Activated naive CD4-positive, alpha-beta T cell (primary cell): ENCODE measurements at places on chromosomes 3 and 15.

DNA sequence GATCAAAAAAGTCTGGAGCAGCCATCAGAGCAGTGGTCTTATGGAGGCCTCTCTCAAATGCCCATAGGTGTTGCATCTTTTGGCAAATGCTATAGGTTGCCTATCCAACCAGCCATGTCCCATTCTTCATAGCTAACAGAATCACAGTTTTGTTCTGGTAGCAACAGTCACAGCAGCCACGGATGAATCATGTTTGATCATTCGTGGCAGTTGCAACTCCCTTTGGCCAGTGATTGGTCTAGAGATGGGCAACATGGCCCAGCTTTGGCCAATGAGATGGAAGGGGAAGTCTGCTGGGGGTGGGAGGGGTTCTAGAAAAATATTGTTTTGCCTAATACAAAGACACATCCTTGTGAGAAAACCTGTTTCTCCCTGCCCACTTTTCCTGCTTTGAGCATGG lies 50.3 kb upstream of the PPP2R3A start:
- no peak for DNase-seq

DNA sequence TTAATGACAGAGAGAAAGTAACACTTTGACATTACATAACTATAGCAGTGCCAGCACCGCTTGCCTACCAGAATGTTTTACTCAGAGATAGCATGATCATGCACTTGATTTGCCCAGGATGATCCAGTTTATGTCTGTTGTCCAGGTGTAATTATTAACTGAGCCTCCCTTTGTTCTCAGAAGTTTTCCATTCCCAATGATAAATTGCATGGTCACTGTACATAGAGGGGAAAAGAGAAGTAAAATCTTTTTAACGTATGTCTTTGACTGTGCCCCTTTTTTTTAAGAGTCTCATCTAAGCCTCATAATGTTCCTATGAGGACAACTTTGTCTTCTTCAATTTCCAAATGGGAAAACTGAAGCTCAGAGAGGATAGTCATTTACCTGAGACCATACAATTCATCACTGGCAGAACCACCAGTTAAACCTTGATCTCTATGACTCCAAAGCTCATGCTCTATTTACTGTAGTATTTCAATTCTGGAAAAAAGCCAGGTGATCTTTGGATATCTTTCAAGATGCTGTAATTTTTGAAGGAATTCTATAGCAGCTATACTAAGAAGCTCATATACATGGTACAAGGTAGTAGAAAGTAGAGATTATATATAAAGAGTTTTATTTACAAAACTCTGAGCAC lies 25.1 kb downstream of the C3orf85 start:
- DNase-seq, result no peak

GRCh38 chr3:195080571-195081151 lies 190.3 kb downstream of the XXYLT1 start:
- DNase-seq, result no peak

GRCh38 chr3:61381745-61382392 lies 130.6 kb upstream of the FHIT start:
- DNase-seq, result no peak

DNA sequence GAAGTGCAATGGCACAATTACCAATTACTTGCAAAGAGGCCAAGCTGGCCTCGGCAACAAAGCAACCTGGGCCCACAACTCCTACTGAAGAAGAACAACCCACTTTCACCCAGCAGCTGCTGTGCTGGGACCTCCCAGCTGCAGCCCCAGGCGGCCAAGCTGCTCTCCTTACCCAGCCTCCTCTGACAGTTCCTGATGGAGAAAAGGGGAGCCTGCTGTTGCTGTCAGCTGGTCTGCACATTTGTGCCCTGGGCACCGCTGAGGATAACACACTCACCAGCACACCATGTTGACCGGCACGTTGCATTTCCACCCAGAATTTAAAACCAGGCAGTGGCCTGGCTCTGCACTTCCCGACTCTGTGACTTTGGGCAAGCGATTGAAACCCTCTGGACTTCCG lies 33.6 kb downstream of the SSUH2 start:
- DNase-seq, result no peak

- DNase-seq, result no peak
These were observed 118.8 kb upstream of the AZI2 start for GRCh38 chr3:28467414-28467813.

GRCh38 chr15:57235873-57236272 lies 140.4 kb upstream of the CGNL1 start:
- DNase-seq, result no peak

- no peak for DNase-seq
These were observed 189.9 kb downstream of the WNT5A start for GRCh38 chr3:55297245-55297644.

DNA sequence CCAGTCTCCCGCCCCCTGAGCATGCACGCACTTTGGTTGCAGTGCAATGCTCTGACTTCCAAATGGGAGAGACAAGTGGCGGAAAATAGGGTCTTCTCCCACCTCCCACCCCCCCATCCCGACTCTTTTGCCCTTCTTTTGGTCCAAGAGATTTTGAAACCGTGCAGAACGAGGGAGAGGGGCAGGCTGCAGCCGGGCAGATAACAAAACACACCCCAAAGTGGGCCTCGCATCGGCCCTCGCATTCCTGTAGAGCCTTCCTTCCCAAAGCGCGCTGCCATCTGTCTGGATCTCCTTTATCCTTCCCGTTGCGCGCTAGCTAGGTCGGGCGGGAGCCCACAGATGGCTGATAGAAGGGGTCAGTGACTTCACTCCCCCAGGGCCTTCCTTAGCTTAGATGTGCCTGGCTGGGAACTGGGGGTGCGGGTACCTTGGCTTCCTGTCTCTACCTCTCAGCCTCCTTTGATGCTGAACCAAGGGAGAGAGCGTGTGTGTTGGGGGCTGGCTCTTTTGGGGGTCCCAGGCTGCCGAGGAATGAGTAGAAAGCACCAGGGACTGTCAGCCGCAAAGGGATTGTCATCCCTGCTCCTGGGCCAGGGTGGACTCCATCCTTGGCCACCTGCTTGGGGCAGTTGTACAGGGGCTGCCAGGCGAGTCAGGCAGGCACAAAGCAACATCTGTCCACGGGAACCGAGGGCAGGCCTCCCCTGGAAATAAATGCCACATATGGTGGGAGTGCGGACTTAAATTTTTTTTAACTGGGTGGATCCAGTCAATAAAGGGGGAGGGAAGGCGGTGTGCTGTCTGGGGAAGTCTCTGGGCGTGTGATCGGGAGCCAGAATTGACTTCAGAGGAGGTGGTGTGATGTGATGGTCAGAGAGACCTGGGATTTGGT lies 1.8 kb downstream of the SMAD3 start:
- DNase-seq, result no peak

DNA sequence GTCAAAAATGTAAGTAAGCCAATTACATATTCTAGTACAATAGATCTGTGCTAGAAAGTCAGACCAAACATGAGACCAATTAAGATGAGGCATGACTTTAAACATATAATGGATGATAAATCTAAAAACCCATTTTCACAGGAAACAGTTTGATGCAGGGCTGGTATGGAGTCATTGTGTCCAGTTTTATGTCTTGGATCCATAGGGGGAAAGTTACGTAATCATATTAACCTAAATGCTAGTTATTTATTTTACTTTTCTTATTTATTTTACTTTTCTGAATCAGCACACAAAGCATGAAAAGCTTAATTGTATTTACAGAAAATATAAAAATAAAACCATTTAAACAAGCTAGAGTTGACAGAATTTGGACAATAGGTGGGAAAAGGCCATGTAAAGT lies 26.3 kb upstream of the TMCC1 start:
- DNase-seq, result no peak

DNA sequence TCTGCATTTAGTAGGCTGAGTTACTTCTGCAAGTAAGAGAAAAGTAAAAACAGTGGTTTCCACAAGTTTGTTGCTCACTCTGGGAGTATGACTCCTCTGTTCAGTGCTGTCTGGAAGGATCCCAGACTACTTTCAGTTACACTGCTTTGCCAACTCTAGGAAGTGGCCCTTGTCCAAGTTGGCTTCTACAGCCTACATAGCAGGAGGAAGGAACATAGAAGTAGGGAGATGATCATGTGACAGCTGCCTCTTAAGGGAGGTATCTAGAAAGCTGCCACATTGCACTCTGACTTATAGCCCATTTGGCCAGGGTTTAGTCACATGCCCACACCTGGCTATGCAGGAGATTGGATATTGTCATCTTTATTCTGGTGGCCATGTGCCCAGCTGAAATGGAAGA lies 298.1 kb downstream of the NSUN3 start:
- DNase-seq, result no peak

DNA sequence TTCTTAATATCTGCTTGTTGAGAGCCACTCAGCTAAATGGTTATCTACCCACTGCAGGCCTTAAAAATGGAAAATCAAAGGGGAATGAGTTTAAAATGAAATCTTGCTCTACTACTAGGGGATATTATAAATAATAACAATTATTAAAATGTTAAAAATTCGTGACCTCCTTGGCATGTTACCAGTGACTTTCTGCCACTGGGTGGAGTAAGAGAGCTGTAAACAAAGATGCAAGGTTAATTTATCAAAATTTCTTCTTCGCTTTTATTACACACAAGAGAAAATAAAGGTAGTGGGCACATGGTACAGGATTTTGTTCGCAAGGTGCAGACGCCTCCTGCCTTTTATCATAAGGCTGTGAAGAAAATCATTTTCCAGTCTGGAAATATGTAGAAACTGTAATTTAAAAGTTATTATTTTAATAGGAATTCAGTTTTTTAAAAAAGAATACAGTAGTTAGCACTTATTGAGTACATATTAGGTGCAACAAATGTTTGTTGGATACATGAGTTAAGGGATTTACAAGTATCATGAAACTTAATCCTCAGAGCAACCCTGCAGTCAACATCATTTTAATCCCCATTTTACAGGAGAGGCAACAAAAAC lies 272.6 kb downstream of the SUCLG2 start:
- no peak for DNase-seq

GRCh38 chr3:150147776-150148175 lies 177.1 kb upstream of the PFN2 start:
- no peak for DNase-seq

DNA sequence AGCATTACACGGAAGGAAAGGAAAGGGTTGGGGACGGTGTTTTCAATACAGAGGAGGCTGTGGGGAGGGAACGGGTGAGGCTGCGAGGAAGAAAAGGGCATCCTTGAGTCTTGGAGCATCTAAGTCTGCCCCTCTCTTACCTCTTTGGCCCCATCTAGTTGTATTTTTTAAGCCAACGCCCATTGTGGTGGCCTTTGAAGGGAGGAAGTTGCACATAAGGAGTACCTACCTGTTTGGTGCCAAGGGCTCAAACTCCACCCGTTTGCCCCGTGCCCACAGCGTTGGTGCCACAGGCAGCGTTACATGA lies 146.1 kb upstream of the UMPS start:
- DNase-seq, result no peak

GRCh38 chr15:60373745-60374144 lies 24.0 kb downstream of the ANXA2 start:
- no peak for DNase-seq

DNA sequence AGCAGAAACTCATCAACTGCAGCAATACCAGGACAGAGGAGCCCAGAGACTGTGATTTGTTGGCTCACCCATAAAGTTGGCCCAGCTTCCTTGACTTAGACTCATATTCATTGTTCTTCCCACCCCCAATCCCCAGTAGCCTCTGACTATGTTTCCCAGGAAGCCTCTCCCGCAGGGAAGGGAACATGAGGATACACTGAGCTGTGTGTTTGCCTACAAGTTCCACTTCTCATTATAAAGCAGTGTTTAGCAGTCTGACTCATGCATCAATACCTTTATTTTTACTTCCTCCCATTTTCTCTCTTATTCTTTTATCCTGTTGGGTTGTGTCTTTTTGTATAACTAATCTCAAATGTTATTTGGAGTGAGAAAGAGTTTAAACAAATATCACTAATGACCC lies 111.6 kb upstream of the PHLDB2 start:
- no peak for DNase-seq

- peak; percentile 6 for DNase-seq
These were observed 390.4 kb upstream of the LMCD1 start for GRCh38 chr3:8110966-8111798.

GRCh38 chr3:148975696-148976095 lies 15.6 kb upstream of the GYG1 start:
- DNase-seq, result no peak
